Endodermal cell (in vitro differentiated cells): ENCODE measurements at places on chromosomes 16 and 17.

DNA sequence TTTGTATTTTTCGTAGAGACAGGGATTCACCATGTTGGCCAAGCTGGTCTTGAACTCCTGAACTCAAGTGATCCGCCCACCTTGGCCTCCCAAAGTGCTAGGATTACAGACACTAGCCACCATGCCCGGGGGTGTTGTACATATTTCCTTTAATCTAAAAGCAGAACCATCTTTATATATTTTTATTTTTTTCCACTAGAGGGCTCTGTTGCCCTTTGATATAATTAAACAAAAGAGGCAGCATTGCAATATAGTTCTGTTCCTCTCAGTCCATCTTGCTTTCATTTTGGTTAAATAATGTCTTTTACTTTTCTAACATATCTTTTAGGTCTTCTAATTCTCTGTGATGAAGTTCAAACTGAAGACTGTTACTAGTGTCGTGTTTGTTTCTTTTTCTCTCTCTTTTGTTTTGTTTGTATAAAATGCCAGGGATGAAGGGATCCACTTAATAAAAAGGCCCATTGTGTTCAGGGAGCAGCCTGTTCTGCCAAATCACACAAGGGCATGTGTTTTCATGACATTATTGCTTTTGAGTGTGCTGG, 23.4 kb downstream of the WWOX start:
- no peaks in the 10 kb centered on the region for H3K27me3 ChIP-seq
- no peak overlapping the region for H3K27ac ChIP-seq
- H3K4me1 ChIP-seq = no peaks in the 10 kb centered on the region
- peaks cover 11% of the 10 kb centered on the region for H3K36me3 ChIP-seq

DNA sequence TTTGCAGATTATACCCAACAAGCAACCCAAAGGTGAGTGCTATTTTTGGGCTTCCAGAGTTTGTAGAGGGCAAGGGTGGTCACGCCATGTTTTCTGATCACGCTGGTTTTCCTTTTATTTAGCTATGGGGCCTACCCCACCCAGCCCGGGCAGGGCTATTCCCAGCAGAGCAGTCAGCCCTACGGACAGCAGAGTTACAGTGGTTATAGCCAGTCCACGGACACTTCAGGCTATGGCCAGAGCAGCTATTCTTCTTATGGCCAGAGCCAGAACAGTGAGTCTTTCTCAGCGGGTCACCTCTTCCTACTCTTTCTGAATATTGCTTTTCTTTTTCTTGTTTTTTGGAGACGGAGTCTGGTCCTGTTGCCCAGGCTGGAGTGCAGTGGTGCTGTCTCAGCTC, 2.5 kb downstream of the FUS start:
- H3K4me1 ChIP-seq = no peaks in the 10 kb centered on the region
- peak overlapping the region; percentile 97 for H3K4me3 ChIP-seq
- H3K36me3 ChIP-seq = peaks cover 61% of the 10 kb centered on the region
- H3K27me3 ChIP-seq = no peaks in the 10 kb centered on the region
- no peak for DNase-seq
- no peak overlapping the region for H3K27ac ChIP-seq

- peaks cover 65% of the 10 kb centered on the region for H3K36me3 ChIP-seq
- H3K4me1 ChIP-seq = peaks cover 8% of the 10 kb centered on the region
- DNase-seq = no peak
- H3K27ac ChIP-seq = no peak overlapping the region
- H3K27me3 ChIP-seq = no peaks in the 10 kb centered on the region
Measured at GRCh38 chr17:81858967-81859905, 1.1 kb downstream of the P4HB start.

- no peaks in the 10 kb centered on the region for H3K27me3 ChIP-seq
- H3K27ac ChIP-seq = no peak overlapping the region
- no peak overlapping the region for H3K4me3 ChIP-seq
- H3K4me1 ChIP-seq = no peaks in the 10 kb centered on the region
Measured at GRCh38 chr16:89504091-89504490, 4.1 kb upstream of the SPG7 start.

- H3K27ac ChIP-seq = no peak overlapping the region
- H3K36me3 ChIP-seq = no peaks in the 10 kb centered on the region
- no peak overlapping the region for H3K4me3 ChIP-seq
- H3K4me1 ChIP-seq = peaks cover 7% of the 10 kb centered on the region
- H3K27me3 ChIP-seq = no peaks in the 10 kb centered on the region
Measured at GRCh38 chr17:69450918-69451317, 36.4 kb downstream of the MAP2K6 start.

DNA sequence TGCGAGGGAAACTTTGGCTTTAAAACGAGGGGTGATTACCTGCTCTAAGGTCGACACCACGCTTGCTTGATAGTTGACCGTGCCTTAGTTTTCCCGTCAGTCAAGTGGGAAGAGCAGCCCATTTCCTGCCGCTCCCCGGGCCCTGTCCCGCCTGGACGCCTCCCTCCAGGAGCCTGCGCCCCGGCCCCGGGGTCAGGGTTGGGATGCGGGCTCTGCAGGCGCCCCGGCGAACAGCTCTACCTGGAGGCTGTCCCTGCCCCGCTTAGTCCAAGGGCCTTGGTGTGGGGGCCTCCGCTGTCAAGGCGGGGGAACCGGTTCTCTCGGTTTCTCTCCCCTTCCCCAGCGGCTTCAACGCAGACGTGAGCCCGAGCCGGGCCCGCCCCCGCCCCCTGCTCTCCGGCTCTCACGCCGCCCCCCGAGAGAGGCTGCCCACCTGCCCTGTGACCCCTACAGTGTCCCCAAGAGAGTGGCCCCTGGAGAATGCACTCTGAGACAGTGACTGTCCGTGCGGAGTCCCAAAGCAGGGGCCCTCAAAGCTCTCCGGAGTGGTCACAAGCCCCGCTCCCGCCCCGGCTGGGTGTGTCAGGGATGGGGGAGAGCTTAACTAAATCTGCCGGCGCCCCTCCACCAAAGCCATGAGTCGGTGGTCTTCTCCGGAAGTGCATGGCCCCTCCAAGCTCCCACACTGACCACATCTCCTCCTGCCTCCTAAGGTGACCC, 117.4 kb upstream of the SMURF2 start:
- no peak overlapping the region for H3K27ac ChIP-seq
- DNase-seq = peak; percentile 81
- H3K4me1 ChIP-seq = peaks cover 4% of the 10 kb centered on the region
